Suprapubic skin (tissue), 4 donors: ENCODE measurements at places on chromosomes 5 and 9. TPM values are rescaled to one million over a fixed set of nuclear protein-coding genes. Genes with fewer than 3 reads are reported as not detected.
A peak's percentile ranks its signal among the peaks of the same experiment; 100 is the strongest.

CDKN2AIPNL gene
- total RNA-seq, result 21.4 TPM

GPR151 gene
- not detected for total RNA-seq

POU4F3 gene
- not detected for total RNA-seq

PTGDS gene
- 31.3 TPM for total RNA-seq

LHX3 gene
- total RNA-seq, result not detected

RBM22 gene
- 45.5 TPM for total RNA-seq

NR2F1 gene
- 3.1 TPM for total RNA-seq

CBY3 gene
- total RNA-seq, result not detected

GRCh38 chr9:93517331-93517730, 59.1 kb upstream of the PHF2 start:
- no peak for DNase-seq

DNA sequence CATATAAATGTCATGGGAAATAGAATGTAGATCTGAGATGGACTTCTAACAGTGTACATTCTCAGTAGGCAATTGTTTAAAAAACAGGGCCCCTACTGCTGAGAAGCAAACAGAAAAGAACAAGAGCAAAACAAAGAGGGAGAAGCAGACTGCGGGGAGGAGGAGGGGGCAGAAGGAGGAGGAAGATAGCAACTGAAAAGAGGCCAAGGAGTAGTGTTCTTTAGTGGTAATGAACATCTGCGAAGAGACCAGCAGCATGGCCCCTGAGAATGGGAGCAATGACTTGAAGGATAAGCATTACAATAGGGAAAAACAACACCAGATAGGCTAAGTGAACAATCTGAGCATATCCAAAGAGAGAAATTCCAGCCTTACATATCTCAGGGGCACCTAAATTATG, 36.8 kb downstream of the HAPLN1 start:
- no peak for DNase-seq

DNA sequence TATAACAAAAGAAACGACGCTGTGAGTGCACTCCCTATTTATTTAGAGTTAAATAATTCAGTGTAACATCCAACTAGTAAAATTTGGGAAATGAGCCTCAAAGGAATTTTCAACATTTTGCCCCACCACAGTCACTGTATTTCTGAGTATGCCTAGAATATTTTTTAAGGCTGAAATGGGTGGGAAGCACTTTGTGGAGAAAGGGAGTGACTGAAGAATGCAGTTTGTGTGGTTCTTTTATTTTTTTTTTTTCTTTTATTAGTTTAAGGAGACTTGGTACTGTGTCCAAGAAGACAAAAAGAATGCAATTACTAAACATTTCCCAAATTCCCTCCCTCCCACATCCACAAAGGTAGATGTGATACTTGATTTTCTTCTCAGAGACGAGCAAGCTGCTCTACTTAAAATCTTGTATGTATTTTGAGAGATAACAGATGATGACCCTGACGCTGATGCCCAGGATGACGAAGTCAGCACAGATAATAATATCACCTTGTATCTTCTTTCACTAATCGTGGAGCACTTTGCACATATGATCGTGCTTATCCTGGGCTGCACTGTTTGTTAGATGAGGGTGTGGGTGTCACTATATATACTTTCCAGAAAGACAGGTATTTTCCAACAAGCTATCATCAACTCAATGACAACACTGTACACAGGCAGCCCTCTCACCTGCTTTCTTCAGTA, 586.3 kb downstream of the RAB3C start:
- DNase-seq, result no peak

DNA sequence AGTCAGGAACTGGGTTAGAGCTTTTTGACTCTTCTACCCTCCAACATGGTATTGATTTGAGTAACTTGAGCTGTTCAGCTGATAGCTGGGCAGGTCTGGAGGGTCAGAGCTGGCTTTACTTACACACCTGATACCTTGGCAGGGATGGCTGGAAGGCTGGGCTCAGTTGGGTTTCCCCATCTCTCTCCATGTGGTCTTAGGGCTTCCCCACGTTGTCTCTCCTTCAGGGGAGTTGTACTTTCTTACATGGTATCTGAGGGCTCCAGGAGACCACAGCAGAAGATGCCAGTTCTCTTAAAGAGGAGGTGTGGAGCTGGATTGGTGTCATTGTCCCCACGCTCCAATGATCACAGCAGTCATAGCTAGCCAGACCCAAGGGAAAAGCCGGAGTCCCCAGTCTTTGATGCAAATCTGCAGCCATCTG, 25.6 kb downstream of the ISOC1 start:
- DNase-seq, result no peak

DNA sequence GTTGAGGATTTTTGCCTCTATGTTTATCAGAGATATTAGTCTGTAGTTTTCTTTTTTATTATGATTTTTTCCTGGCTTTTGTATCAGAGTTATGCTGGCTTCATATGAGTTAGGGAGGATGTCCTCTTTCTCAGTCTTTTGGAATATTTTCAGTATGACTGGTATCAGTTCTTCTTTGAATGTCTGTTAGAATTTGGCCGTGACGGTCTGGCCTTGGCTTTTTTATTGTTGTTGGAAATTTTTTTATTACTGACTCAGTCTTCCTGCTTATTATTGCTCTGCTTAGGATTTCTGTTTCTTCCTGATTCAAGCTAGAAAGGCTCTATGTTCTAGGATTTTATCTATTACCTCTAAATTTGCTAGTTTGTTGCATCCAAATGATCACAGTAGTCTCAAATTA, 421.9 kb downstream of the CDH10 start:
- no peak for DNase-seq

GRCh38 chr5:127299678-127300077, 9.1 kb downstream of the MEGF10 start:
- DNase-seq, result no peak

GRCh38 chr9:69963803-69964202, 79.8 kb upstream of the MAMDC2 start:
- no peak for DNase-seq

DNA sequence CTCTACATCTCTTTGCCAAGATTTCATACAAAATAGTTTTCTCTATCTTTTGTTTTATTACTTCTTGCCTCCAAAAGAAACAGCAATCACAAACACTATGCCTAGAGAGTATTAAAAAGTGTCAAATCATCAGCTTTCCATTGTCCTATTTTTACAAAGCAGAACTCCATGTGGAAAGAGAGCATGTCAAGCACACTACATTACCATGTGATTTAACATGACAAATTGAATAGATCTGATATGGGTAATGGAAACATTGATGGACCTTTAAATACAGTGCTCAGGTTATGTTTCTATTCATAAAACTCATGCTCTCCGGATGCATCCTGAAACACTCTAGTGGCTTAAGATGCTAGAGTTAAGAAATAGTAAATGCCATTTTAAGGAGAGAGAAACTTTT, 791.4 kb upstream of the CTNND2 start:
- DNase-seq, result no peak

DNA sequence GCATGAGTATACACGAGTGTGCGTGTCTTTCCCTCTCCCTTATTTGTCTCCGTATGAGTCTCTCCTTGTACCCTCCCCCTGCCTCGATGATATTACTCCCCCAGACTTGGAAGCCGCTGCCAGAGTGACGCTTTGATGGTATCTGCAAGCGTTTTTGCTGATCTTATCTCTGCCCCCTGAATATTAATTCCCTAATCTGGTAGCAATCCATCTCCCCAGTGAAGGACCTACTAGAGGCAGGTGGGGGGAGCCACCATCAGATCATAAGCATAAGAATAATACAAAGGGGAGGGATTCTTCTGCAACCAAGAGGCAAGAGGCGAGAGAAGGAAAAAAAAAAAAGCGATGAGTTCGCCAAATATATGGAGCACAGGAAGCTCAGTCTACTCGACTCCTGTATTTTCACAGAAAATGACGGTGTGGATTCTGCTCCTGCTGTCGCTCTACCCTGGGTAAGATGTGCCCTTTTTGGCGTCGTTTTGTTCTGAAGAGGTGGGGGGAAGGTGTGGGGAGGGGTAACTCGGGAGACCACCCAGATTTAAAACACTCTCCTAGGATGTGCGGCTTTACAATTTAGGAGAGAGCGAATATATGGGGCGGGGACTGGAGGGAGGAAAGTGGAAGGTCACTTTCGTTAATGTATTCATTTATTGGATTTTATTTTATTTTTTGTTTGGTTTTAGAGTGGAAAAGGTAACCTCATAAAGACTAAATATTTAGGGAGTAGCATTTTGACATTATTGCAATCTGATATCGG, at the start of gene GABRG2:
TSS of gene GABRG2 (plus strand) at position 119 of the 757 bp plus-strand sequence. CDS start at position 346, 227 bp downstream.
- DNase-seq, result no peak

GRCh38 chr9:90830977-90831376, 29.4 kb downstream of the SYK start:
- DNase-seq, result no peak

DNA sequence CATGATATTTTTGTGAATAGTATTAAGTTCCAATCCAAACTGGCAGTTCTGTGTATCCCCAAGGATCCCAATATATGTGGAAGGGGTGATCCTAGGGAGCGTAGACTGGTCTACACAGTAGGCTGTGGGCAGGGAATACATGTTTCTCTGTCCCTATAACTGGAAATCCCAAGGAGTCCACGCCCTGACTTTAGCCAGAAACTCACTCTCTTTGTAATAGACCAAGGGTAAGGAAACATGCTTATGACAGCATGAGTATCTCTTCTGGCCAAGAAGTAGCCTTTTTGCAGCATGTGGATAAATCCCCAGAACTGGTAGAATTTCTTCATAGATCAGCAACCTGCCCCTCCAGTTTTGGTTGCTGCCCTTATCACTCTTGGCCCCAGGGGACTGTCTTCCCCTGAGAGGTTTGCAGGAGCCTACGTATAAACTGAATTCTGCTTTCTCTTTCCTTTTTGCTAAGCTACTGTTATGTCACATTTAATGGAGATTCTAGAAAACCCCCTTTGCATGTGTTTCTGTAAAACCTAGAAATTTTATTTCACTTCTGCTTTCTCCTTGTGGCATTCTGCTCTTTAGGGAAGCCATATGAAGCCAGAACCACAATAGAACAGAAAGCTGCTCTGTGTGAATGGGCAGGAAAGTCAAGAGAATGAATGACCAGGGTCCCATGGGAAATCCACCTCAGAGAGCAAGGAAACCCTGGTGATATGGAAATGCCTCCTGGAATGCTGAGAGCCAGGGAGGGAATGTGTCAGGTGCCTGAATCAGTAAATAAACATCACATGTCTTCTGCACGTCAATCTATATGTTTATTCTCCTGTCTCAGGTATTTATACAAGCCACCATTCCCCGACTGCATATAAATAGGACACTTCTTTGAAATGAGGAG, 3.5 kb downstream of the IFNA2 start:
- no peak for DNase-seq

DNA sequence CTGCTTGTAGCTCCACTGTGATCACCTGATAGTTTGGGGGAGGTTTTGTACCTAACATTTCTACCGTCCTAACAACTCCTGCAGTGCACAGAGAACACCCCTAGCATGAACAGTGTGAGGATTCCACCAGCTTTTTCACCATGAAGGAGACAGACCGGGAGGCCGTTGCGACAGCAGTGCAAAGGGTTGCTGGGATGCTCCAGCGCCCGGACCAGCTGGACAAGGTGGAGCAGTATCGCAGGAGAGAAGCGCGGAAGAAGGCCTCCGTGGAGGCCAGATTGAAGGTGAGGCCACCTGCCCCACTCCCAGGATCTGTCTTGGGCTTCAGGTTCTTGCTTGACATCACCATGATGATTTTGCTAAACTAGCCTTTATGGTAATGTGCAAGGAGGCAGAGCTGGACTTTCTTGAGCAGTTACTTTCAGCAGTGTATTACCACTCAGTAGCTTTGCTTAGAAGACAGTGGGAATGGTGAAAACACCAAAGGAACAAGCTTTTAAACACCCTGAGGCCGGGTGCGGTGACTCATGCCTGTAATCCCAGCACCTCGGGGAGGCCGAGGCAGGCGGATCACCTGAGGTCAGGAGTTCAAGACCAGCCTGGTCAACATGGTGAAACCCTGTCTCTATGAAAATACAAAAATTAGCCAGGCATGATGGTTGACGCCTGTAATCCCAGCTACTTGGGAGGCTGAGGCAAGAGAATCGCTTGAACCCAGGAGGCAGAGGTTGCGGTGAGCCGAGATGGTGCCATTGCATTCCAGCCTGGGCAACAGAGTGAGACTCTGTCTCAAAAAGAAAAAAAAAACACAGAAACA, 3.3 kb downstream of the EXOC3 start:
- peak; percentile 53 for DNase-seq

GRCh38 chr9:112925058-112925641, 34.5 kb upstream of the SLC46A2 start:
- DNase-seq, result no peak
